ENCODE measurements at places on chromosomes 7 and 10.

- no peak for DNase-seq
These were observed 289.7 kb downstream of the KLF6 start for GRCh38 chr10:3495281-3495680.

- no peak for DNase-seq
These were observed 148.7 kb downstream of the SLC16A9 start for GRCh38 chr10:59560990-59561389.

GRCh38 chr10:32266566-32266965 lies 80.4 kb downstream of the EPC1 start:
- DNase-seq, result no peak

GRCh38 chr10:20233423-20233822 lies 417.2 kb downstream of the PLXDC2 start:
- DNase-seq, result no peak

GRCh38 chr10:123515661-123516060 lies 150.5 kb upstream of the GPR26 start:
- DNase-seq, result no peak

DNA sequence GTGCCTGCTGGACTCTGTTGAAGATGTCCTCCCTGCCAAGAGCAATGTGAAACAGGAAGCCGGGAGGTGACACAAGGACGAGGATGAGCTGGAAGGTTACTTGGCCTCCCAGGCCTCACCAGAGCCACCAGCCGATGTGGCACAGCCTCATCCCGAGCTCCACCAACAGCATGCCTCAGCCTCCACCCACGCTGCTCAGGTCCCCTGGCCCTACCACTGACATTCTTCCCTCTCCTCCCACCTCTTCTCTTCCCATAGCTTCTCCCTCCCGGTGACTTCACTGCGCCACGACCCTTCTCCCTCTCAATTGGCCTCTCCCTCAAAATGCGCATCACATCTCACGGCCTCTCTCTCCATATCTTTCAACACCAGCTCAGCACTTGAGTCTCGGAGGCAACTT lies 249.9 kb downstream of the SKAP2 start:
- DNase-seq, result no peak

DNA sequence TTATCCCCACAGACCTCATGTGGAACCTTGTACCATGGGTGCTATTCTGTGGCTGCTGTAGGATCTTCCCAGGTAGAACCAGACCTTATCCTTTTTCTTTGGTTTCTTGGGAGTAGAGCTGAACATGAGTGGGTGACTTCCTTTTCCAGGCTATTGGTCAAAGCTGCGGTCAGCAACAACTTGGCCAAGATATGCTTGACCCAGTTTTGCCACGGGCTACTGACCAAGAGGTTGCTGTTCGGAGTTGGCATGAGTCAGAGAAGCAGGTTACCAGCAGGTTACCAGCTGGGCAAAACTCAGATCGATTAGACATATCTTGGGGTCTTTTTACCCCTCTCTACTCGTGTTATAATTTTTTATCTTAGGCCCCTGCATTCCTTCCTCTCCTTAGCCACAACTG lies 36.7 kb upstream of the HDAC9 start:
- no peak for DNase-seq

GRCh38 chr10:102299873-102300272 lies 54.5 kb downstream of the GBF1 start:
- no peak for DNase-seq

- DNase-seq, result no peak
These were observed 2.3 kb upstream of the ELFN1 start for GRCh38 chr7:1667566-1668395.

- no peak for DNase-seq
These were observed 365.6 kb downstream of the WDR11 start for GRCh38 chr10:121216721-121217181.

DNA sequence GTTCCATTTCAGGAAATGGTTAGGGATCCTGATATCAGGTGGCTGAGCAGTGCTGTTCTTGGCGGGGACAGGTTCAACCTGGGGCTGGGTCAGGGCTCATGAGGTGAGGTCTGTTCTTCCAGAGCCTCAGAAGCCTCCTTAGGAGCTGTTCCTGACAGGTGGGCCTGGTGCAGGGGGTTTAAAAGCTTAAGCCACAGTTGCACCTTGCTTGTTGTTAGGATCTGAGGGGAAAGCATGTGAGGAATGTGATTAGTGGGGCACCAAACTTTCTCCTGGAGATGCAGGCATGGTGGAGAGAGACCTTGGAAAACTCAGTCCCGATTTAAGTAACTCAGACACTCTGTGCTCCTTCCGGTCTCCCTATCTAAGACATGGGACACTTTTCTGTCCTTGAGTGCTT lies 18.7 kb upstream of the CRHR2 start:
- DNase-seq, result no peak

GRCh38 chr10:62588116-62588515 lies 213.9 kb downstream of the ZNF365 start:
- DNase-seq, result no peak

DNA sequence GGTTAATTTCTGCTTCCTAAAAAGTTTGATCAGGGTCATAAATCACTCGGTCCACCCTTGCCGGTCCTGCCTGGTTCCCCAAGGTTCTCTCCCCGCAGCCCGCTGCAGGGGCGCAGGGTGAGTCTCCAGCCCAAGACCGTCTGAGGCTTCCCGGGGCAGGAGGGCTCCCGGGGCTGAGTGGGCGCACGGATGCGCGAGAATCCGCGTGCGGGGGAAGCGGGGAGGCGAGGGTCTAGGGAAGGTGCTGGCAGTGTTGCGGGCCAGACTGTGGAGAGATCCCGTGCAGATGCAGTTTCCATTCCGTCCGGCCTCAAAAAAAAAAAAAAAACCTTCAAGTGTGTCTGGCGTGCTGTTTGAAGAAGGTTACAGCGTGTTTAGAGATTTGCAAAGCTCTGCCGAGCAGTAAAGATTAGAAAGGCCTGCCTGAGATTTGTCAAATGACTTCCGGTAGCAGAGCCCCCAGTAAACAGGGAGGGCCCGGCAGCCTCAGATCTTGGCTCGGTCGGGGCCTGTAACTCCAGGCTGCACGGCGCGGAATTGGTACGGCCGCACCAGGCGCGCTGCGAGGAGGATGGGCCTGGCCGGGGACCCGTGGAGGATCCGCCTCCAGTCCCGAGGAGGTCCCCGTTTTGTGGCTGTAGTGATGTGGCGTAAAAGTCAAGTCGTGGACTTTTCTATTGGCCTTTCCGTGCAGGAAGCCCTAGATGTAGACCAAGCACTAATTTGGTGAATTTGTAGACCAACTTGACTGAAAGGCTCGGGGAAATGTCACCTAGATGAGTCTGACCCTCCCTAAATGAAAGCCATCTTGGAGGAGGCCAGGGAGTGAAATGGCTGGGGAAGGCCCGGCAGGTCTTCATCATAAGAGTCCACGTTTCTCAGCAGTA lies 293.2 kb upstream of the NFE2L3 start:
- no peak for DNase-seq

DNA sequence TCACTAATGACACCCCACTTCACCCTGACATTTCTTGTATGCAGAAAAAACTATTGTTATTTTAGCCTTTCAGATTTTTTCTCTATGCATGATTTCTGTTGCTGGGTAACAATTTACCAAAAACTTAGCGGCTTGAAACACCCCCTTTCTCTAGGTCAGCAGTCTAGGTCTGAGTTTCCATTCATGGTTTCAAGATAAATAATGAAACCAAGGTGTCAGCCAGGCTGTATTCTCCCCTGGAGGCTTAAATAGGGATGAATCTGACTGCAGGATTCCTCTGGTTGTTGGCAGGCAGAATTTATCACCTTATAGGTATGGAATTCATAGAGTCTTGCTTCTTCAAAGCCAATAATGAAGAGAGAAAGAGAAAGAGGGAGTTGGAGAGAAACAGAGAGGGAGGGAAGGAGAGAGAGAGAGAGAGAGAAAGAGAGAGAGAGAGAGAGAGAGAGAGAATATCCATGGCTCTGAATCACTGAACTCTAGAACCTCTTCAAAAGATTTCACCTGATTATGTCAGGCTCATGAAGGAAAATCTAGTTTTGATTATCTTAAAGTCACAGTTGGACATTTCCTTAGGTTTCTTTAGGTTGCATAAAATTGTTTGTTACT lies 1224.6 kb upstream of the LRRTM3 start:
- DNase-seq, result no peak

- no peak for DNase-seq
These were observed 13.5 kb upstream of the BAIAP2L1 start for GRCh38 chr7:98414205-98414900.

- no peak for DNase-seq
These were observed 229.1 kb upstream of the AKR1E2 start for GRCh38 chr10:4596951-4597350.

DNA sequence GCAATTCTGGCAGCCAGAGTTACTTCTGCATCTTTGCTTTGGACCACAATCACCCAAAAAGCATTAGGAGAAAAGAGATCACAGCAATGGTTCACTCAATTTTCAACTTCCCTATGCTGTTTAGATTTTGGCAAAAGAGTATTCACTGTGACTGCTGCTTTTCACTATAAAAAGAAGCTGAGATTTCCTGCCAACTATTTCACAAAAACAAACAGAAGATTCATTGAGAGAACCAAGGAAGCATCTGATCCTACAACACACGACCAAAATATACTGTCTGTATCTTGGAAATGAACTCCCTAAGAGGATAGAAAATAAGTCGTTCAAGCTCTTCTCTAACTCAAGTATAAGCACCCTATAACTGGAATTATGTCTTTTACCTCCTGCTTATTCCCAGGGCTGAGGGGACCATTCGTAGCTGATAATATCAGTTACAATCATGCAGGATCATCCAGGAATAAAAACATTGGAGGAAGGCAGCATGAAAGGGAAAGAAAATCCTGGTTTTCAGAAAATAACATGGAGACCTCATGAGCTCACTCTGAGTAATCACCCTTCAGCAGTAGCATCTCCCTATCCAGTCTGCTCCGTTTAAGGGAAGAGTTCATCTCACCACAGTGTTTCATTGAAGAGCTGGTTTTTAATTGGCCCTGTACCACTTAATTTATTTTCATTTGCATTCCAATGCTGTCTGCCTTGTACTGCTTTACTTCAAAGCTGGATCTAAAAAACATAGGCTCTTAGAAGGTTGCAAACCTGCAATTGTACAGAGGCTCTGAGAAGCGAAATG lies 256.2 kb downstream of the PAXIP1 start:
- DNase-seq, result no peak

- DNase-seq, result no peak
These were observed 94.9 kb downstream of the GFRA1 start for GRCh38 chr10:116178086-116178605.

DNA sequence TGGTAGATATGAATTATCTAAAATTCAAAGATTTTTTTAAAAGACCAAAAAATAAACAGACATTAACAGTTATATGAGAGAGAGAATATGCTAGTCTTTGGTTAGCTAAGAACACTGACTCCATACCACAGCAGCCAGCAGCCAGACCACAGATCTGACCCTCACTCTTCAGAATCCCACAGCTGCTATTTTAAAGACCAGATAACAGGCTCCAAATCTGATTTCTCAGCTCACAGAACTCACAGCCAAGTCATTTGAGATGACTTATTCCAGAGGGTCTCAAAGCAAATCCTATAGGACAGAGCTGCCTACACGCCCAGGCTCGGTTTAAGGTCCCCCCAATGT lies 20.4 kb downstream of the NUDCD3 start:
- no peak for DNase-seq

DNA sequence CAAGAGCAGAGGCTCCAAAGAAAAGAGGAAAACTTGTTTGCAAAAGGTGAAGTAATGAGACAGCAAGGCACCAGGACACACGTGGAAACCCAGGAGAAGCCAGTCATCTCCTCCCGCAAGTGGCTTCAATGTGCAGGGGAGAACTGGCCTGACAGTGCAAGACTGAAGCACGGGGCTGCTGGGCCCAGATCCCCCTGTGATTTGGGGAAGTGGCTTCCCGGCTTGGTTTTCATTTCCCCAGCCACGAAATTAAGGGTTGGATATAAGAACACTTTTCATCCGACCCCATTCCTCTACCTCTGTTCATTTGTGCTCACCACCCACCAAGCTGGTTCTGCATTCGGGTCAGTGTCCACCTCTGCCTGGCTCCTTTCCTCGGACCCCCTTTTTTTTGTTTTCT lies 306.4 kb downstream of the FGFR2 start:
- DNase-seq, result no peak

DNA sequence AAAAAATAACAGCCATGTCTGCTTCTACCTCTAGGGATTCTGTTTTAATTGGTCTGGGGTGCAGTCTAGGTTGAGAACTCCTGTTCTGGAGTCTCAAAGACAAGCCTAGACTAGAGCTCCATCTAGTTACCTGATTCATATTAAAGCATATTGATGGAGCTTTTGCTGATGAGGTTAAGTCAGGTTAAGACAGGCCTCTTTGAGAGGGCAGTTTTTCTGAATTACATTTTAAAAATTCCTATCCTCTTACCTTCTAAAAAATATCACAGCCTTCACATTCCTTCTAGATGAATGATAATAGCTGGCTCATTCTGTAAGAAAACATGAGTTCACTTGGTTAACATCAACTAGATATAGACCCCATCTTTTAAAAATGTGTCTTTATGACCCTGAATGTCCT lies 28.9 kb downstream of the MGAM start:
- no peak for DNase-seq

GRCh38 chr7:131342864-131343442 lies 15.3 kb downstream of the MKLN1 start:
- DNase-seq, result no peak

DNA sequence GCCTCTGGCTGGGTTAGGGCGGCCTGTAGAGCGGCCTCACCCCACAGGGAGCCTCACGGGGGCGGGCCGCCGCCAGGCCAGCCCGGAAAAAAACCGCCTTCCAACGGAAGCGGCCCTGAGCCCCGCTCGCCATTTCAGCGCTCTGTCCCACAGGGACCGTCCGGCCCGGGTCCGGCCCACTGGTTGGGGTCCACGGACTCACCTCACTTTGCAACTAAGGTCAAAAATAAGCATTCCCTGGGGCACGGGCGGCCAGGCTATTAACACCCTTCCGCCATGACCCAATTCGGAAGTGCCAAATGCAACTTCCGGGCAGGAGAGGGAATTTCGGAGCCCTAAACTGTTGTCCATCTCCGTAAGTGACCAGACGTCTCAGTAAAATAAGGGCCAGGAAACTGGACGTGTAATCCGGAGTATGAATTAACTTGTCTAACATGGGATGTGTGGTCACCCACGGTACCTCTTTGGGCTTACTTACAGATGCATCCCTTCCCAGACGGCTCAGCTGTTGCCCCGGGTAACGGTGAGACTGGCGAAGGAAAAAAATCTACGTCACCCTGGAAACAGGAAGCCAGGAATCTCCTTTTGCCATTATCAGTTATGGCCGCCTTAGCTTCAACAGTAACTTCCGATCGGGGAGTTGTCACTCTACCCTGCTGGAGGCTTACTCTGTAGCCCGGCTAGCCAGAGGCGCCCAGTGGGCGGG lies at the start of gene BBIP1:
Gene BBIP1 (minus strand): TSS at position 538 of the 706 bp plus-strand sequence. CDS start 1,023 bp downstream, outside the sequence.
- DNase-seq, result no peak

GRCh38 chr10:93495654-93496321 lies 624 bp upstream of the CEP55 start:
- DNase-seq, result no peak

All from naive thymus-derived CD8-positive, alpha-beta T cell (primary cell).